ENCODE measurements at places on chromosomes 4 and X.

GRCh38 chrX:96389281-96390047 is 295.2 kb upstream of the DIAPH2 start:
- DNase-seq: peak; percentile 7

- DNase-seq: no peak
Observed at GRCh38 chr4:163967263-163967662, 472.8 kb downstream of the TMA16 start.

DNA sequence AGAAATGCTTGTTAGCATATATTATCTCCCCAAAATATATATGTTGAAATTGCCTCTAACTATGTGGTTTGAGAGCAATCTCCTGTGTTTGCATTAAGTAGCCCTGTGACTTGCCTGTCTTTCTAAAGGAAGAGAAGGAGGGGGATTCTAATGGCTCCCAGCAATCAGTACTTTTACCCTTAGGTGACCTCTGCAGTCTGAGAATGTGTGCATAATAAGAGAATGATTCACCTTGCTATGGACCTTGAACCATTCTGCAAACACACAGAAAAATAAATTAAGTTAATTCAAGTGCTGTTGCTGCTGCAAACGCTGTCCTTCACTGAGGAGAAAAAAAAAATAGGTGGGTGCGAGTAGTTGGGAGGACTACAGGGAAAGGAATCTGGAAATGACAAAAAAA is 322.2 kb downstream of the IQCM start:
- peak; percentile 34 for DNase-seq

- DNase-seq: peak; percentile 50
Observed at GRCh38 chr4:5220028-5220427, 168.7 kb downstream of the STK32B start.

GRCh38 chr4:138716559-138717335 is 298.8 kb upstream of the NOCT start:
- DNase-seq: no peak

GRCh38 chr4:3615386-3616286 is 83.4 kb upstream of the LRPAP1 start:
- DNase-seq: no peak

- peak; percentile 60 for DNase-seq
Observed at GRCh38 chrX:56729152-56729850, at the start of gene NBDY. Gene NBDY (plus strand): TSS chrX:56729243. CDS start chrX:56729354, 111 bp downstream.

- no peak for DNase-seq
Observed at GRCh38 chrX:66920296-66920695, 281.4 kb upstream of the EDA2R start.

DNA sequence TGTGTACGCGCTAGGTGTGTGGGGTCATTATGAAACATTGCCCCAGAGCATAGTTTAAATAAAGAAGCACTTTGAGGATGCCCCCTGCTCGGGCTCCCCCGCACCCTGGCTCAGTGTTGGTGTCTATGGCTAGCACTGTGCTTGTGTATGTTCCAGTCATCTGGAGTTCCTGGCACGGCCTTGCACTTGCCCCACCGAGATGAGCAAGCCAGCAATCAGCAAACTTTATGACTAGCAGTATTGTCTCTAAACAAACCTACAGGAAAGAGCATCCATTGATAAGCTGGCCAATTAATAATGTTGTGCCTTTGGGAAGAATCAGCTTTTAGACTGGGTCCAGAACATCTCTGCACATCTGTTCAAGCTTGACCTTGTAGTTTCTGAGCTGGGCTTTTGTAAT is 707 bp upstream of the SHROOM4 start:
- no peak for DNase-seq

DNA sequence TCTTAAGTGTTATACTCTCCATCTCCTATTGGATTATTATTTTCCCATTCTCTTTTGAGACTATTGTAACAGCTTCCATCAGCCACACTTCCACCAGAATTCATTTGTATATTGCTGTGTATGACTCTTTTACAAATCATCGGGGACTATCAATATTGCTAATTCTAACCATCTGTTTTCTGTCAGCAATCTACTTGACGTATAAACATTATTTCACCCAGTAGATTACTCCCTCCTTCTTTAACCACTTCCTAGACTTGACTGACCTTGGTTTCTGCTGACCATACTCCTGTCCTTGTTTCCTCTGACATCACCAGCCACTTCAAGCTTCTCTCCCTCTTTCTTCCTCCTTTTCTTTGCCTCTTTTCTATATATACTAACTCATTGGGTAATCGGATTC is 402.9 kb downstream of the PCDH18 start:
- DNase-seq: no peak

DNA sequence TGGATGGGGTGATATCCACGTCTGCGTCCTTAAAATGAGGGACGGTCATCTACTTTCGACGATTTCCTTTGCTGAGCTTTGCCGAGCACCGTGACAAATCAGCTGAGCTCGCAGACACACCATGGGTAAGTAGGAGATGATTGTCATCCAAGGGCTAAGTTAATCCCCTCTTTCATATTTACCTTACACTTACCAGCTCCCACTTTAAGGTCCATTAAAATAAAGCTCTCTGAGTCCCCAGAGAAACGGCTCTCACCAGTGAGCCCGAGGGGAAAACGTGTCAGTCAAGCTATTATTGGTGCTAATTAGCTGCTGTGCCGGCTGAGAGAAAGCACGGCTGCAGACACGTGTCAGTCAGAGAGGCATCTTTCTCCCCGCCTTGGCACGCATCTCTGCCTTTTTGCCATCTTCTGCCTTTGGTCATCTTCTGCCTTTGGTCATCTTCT is 72.2 kb downstream of the CRLF2 start:
- no peak for DNase-seq

GRCh38 chr4:8272472-8273428 is 3.2 kb downstream of the HTRA3 start:
- no peak for DNase-seq

- DNase-seq: peak; percentile 25
Observed at GRCh38 chr4:25160714-25161592, 704 bp upstream of the SEPSECS start.

DNA sequence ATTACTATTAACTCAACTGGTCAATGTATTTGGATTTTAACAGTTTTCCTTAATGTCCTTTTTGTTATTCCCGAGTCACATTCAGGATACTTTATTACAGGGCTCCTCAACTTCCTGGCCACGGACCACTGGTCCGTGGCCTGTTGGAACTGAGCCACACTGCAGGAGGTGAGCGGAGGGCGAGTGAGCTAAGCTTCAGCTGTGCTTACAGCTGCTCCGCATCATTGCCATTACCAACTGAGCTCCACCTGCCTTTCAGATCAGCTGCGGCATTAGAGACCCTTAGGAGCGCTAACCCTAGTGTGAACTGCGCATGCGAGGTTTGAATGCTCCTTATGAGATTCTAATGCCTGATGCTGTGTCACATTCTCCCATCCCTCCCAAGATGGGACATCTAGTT is 591.7 kb downstream of the CCSER1 start:
- no peak for DNase-seq

GRCh38 chr4:173091958-173092357 is 76.7 kb upstream of the GALNT7 start:
- no peak for DNase-seq

GRCh38 chr4:76234679-76235044 is 16.9 kb upstream of the FAM47E start:
- DNase-seq: no peak

- no peak for DNase-seq
Observed at GRCh38 chr4:87410157-87410556, 12.2 kb upstream of the NUDT9 start.

DNA sequence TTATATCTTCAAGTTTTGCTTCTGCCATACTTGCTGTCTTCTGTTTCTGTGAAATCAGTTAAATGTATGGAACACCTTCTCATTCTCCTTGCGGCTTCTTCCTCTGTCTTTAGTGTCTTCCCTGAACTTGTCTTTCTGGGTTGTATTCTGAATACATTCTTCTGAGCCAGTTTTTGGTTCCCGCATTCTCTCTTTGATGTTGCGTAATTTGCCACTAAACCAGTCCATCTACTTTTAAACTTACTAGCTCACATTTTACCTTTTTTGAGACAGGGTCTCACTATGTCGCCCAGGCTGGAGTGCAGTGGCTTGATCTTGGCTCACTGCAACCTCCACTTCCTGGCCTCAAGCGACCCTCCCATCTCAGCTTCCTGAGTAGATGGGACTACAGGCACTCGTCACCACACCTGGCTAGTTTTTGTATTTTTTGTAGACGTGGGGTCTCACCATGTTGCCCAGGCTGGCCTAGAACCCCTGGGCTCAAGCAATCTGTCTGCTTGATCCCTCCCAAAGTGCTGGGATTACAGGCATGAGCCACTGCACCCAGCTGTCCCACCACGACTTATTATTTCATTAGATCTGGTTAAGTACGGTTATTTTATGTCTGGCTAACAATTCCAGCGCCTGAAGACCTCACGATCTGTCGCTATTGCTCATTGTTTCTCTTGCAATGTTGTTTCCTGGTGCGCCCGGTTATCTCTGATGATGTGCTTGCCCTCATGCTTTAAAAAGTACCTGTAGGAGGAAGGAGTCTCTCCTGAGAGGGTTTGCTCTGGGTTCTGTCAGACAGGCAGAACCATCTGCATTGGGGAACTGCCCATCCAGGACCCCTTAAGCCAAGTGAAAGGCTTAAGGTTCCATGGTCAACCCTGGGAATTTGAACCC is 9.8 kb upstream of the FAM3A start:
- DNase-seq: no peak

GRCh38 chr4:53991821-53992220 is 72.6 kb downstream of the CHIC2 start:
- no peak for DNase-seq

DNA sequence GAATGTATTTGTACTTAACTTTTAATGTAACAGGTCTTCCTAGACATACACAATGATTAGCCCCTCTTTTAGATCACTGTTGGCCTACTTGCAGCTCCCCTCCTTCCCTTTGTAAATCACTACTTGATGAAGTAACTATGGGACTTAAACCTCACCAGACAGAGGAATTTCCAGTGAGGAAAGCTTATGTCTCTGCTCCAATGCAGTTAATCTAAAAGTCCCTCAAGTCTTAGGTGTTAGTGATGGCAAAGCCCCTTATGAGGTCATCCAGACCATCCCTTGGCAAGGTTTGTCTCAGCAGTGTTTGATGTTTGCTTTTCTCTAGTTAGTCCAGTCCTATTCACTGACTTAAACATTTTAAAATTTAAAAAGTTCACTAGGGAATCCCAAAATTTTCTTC is 877.3 kb upstream of the INTU start:
- DNase-seq: no peak

DNA sequence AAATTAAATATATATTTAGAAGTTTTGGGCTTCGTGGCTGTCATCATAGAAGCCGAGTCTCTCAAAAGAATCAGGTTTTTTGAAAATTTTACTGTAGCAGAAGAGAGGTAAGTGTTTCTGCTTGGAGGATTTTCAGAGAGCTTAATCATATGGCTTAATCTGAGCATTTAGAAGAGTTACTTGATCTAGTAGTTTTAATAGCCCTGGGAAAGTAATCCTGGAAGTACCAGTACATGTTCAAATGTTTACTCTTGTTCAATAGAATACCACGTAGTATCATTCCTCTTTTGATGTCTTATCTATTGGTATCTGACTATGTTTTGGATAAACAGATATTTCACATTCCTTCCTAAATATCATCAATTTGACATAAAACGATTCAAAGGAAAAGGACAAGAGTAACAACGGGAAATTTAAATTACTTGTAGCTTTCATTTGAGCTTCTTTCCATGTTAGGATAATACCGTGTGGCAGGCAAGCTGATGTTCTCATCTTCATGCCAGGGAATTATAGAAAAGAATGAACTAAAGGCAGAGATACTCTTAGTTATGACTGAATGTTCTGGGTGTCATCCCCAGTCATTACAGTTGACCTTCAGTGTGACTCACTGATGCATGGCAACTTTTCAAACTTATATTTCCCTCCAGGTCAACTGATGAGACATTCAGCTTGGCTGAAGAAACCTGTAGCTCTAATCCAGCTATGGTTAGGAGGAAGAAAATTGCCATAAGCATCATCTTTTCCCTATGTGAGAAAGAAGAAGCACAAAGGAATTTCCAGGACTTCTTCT is 89.8 kb downstream of the FNIP2 start:
- no peak for DNase-seq

GRCh38 chrX:42988700-42989099 is 210.7 kb upstream of the PPP1R2C start:
- no peak for DNase-seq

- no peak for DNase-seq
Observed at GRCh38 chr4:83197555-83198235, 83.2 kb upstream of the PLAC8 start.

DNA sequence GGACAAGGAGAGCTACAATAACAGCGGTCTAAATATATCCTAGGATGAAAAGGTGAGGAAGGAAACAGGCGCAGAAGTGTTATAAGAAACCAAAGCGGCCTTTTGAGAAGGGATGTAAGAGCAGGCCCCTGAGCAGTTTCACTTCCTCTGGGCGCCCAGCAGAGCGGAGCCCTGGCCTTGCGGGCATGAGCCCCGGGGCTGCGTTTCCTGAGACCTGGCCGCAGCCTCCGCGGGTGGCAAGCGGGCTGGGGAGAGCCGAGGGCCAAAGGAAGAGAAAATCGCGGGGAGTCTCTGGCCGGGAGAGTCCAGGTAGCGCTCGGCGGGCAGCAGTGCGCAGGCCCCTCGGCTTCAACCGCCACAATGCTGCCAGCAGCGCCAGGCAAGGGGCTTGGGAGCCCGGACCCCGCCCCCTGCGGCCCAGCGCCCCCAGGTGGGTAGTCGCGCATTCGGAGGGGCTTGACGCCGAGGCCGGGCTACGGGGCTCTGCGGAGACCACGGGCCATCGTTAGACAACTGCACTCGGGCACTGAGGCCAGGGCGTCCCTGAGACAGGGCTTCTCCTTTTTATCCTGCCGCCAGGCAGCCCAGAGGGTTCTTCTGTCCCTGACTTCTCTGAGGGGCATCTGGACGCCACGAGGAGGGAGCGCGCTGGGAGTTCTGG is at the start of gene BANK1:
TSS of gene BANK1 (plus strand) at position 210 of the 661 bp plus-strand sequence. CDS start at position 361, 151 bp downstream.
- DNase-seq: peak; percentile 59

- no peak for DNase-seq
Observed at GRCh38 chr4:104344342-104344980, 150.2 kb downstream of the CXXC4 start.

- DNase-seq: no peak
Observed at GRCh38 chr4:104870495-104871233, 276.0 kb upstream of the TET2 start.

- no peak for DNase-seq
Observed at GRCh38 chr4:113371111-113371510, 321.7 kb downstream of the ANK2 start.

GRCh38 chr4:54992266-54992665 is 133.1 kb downstream of the KDR start:
- peak; percentile 14 for DNase-seq

DNA sequence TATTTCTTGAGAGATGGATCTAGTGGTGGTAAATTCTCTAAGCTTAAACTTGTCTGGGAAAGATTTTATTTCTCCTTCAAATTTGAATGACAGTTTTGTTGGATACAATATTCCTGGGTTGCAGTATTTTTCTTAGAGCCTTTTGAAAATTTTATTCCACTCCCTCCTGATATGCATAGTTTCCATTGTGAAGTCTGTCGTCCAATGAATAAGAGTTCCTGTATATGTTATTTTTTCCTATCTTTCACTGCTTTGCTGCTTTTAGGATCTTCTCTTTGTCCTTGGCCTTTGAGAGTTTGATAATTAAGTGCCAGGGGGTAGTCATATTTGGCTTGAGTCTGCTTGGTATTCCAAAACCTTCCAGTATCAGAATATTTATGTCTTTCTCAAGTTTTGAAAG is 1156.4 kb upstream of the AGA start:
- DNase-seq: no peak

Data from astrocyte of the hippocampus (primary cell).